ENCODE measurements at places on chromosomes 5 and 9. TPM values are rescaled to one million over a fixed set of nuclear protein-coding genes. Genes with fewer than 3 reads are reported as not detected.

The IFNA2 gene
- total RNA-seq, result not detected

The FOXI1 gene
- total RNA-seq, result 0.44 TPM

The ZNF454 gene
- total RNA-seq, result 0.10 TPM

The FAM151B gene
- 2.8 TPM for total RNA-seq

The SLC6A18 gene
- total RNA-seq, result not detected

The ELOVL7 gene
- 2.9 TPM for total RNA-seq

The ZDHHC11B gene
- 1.4 TPM for total RNA-seq

DNA sequence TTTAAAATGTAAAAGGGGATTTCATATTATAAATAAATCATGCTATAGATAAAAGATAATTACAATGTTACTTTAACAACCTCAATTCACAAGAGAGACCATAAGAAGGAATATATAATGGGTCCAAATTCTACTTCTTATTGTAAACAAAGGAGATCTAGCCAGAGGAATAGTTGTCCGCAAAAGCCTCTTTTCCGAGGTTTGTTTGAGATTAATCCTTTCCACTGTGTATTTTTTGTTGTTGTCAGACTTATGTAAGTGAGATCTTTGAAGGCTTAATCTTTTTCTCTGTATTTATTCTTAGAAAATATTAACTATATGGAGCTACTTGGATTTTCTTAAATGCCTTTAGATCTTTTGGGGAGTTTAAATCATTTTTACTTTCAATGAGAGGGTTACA, 1299.3 kb upstream of the WWC1 start:
- no peaks in the 10 kb centered on the region for H3K4me1 ChIP-seq
- no peak for DNase-seq
- H3K36me3 ChIP-seq, result no peaks in the 10 kb centered on the region
- H3K4me3 ChIP-seq, result no peak overlapping the region
- H3K27ac ChIP-seq, result no peak overlapping the region

- no peak for DNase-seq
- H3K4me1 ChIP-seq, result no peaks in the 10 kb centered on the region
- no peak overlapping the region for H3K4me3 ChIP-seq
- no peaks in the 10 kb centered on the region for H3K36me3 ChIP-seq
- no peak overlapping the region for H3K27ac ChIP-seq
Observed at GRCh38 chr9:30258094-30258493, 2126.3 kb upstream of the ACO1 start.

GRCh38 chr5:124922255-124922975, 176.0 kb upstream of the ZNF608 start:
- no peak overlapping the region for H3K4me3 ChIP-seq
- H3K27ac ChIP-seq, result peak overlapping the region; percentile 42
- no peaks in the 10 kb centered on the region for H3K27me3 ChIP-seq
- peaks cover 7% of the 10 kb centered on the region for H3K4me1 ChIP-seq
- DNase-seq, result no peak

DNA sequence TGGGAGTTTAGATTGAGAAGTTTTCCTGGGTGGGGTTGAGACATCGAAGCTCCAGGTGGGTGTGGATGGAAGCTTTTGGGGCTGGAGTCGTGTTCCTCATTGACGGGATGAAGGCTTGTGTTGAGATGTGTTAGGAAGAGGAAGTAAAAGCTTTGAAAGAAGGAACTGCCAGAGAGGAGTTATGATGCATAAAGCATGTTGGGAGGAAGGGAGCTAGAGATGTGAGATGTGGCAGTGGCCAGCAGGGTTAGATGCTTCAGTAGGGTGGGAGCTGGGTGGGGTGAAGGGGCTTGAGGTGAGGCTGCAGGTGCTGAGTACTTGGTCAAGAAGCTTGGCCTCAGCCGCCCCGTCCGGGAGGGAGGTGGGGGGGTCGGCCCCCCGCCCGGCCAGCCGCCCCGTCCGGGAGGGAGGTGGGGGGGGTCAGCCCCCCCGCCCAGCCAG, 56.7 kb downstream of the HSPA4 start:
- no peak overlapping the region for H3K4me3 ChIP-seq
- peaks cover 9% of the 10 kb centered on the region for H3K4me1 ChIP-seq
- H3K27ac ChIP-seq, result no peak overlapping the region
- peaks cover 17% of the 10 kb centered on the region for H3K36me3 ChIP-seq
- no peak for DNase-seq
- no peaks in the 10 kb centered on the region for H3K27me3 ChIP-seq

- H3K36me3 ChIP-seq, result no peaks in the 10 kb centered on the region
- no peak overlapping the region for H3K27ac ChIP-seq
- no peak overlapping the region for H3K4me3 ChIP-seq
- no peaks in the 10 kb centered on the region for H3K27me3 ChIP-seq
- DNase-seq, result no peak
Observed at GRCh38 chr5:166499447-166500240, 1791.8 kb upstream of the WWC1 start.

- no peak overlapping the region for H3K27ac ChIP-seq
- DNase-seq, result no peak
- H3K27me3 ChIP-seq, result no peaks in the 10 kb centered on the region
- H3K4me3 ChIP-seq, result no peak overlapping the region
- H3K36me3 ChIP-seq, result no peaks in the 10 kb centered on the region
- no peaks in the 10 kb centered on the region for H3K4me1 ChIP-seq
Observed at GRCh38 chr5:97676608-97677007, 493.6 kb upstream of the RIOK2 start.

- no peaks in the 10 kb centered on the region for H3K27me3 ChIP-seq
- no peak overlapping the region for H3K4me3 ChIP-seq
- no peaks in the 10 kb centered on the region for H3K36me3 ChIP-seq
- no peaks in the 10 kb centered on the region for H3K4me1 ChIP-seq
- no peak for DNase-seq
Observed at GRCh38 chr5:145683431-145683830, 151.7 kb downstream of the PRELID2 start.

DNA sequence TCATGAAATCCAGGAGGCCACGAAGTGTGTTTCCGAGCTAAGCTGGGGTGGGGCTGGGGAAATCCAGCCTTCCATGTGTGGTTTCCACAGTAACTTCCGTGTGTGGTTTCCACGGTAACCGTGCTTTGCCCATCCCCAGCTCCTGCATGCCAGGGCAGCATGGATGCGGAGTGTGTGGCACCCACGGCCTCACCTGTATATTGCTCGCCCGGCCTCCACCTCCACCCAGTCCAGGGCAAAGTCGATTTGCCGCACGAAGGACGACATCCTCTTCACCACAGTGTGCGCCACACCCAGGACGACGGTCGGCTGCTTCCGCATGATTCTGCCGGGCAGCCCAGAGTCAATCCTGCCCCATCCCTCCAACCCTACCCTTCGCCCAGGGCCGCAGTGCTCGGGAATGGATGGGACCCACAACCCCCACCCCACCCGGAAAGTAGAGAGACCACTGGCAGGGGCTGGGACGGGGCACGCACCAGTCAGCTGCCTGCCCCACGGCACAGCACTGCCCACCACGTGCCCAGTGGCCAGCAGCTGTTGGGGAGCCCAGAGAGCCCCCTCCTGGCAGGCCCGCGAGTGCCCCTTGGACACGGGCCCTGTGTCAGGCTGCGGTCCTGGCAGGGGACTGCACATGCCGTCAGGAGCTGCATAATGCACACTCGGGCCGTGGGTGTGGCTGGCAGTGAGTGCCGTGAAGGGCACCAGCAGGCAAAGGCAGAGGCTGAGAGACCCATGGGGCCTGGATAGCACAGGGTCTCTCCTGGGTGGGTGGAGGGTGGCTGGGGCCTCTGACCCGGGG, 39.0 kb upstream of the NSMF start:
- H3K27me3 ChIP-seq, result no peaks in the 10 kb centered on the region
- no peaks in the 10 kb centered on the region for H3K4me1 ChIP-seq

GRCh38 chr5:74313896-74314295, 326.6 kb downstream of the ENC1 start:
- H3K4me1 ChIP-seq, result peaks cover 9% of the 10 kb centered on the region
- DNase-seq, result no peak
- H3K36me3 ChIP-seq, result no peaks in the 10 kb centered on the region
- no peaks in the 10 kb centered on the region for H3K27me3 ChIP-seq
- H3K27ac ChIP-seq, result no peak overlapping the region

DNA sequence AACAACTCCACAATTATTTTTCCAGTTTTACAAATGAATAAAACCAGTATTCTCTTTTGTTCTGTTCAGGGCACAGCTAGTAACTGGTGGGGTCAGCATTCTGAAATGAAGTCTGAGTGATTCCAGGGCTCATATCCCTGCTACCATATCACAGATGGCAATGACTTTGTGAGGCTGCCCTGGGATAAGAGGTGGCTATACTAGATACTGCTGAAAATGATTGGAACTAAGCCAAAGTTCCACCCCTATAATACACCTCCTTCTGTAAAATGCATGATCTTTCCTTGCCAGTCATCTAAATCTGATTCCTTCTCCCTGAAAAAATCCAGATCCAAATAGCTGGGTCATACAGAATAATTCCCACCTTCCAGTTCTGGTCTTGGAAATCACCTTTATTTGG, 14.4 kb downstream of the SLC25A51 start:
- no peak overlapping the region for H3K27ac ChIP-seq
- DNase-seq, result no peak
- no peaks in the 10 kb centered on the region for H3K27me3 ChIP-seq

GRCh38 chr5:91026466-91026865, 356.7 kb downstream of the ARRDC3 start:
- H3K4me3 ChIP-seq, result no peak overlapping the region
- H3K36me3 ChIP-seq, result no peaks in the 10 kb centered on the region
- H3K27ac ChIP-seq, result peak overlapping the region; percentile 0

GRCh38 chr5:168114444-168115017, 176.9 kb upstream of the WWC1 start:
- peaks cover 3% of the 10 kb centered on the region for H3K27me3 ChIP-seq
- DNase-seq, result peak; percentile 47
- H3K36me3 ChIP-seq, result no peaks in the 10 kb centered on the region
- no peak overlapping the region for H3K27ac ChIP-seq
- H3K4me3 ChIP-seq, result no peak overlapping the region

- no peak for DNase-seq
- peaks cover 3% of the 10 kb centered on the region for H3K4me1 ChIP-seq
- H3K4me3 ChIP-seq, result no peak overlapping the region
Observed at GRCh38 chr9:135965124-135965756, 4.1 kb upstream of the UBAC1 start.

GRCh38 chr9:3397766-3398165, 128.0 kb downstream of the RFX3 start:
- no peak for DNase-seq
- H3K27me3 ChIP-seq, result no peaks in the 10 kb centered on the region
- H3K27ac ChIP-seq, result no peak overlapping the region
- no peaks in the 10 kb centered on the region for H3K36me3 ChIP-seq
- no peaks in the 10 kb centered on the region for H3K4me1 ChIP-seq

GRCh38 chr9:117043159-117043558, 356.1 kb downstream of the TRIM32 start:
- no peak for DNase-seq
- H3K4me3 ChIP-seq, result no peak overlapping the region
- H3K4me1 ChIP-seq, result no peaks in the 10 kb centered on the region
- no peaks in the 10 kb centered on the region for H3K36me3 ChIP-seq
- H3K27me3 ChIP-seq, result no peaks in the 10 kb centered on the region

- H3K4me3 ChIP-seq, result no peak overlapping the region
- no peaks in the 10 kb centered on the region for H3K27me3 ChIP-seq
- no peaks in the 10 kb centered on the region for H3K4me1 ChIP-seq
- H3K27ac ChIP-seq, result no peak overlapping the region
- DNase-seq, result no peak
- no peaks in the 10 kb centered on the region for H3K36me3 ChIP-seq
Observed at GRCh38 chr5:12320331-12320730, 416.1 kb upstream of the CTNND2 start.

GRCh38 chr5:158855510-158855909, 244.2 kb downstream of the EBF1 start:
- no peaks in the 10 kb centered on the region for H3K36me3 ChIP-seq
- no peaks in the 10 kb centered on the region for H3K4me1 ChIP-seq
- H3K27ac ChIP-seq, result no peak overlapping the region
- H3K27me3 ChIP-seq, result no peaks in the 10 kb centered on the region
- DNase-seq, result peak; percentile 64
- H3K4me3 ChIP-seq, result no peak overlapping the region
